ENCODE measurements at places on chromosomes 4 and X.

- no peak for DNase-seq
Observed at GRCh38 chr4:48472794-48473193, 10.3 kb upstream of the SLC10A4 start.

GRCh38 chr4:158754385-158755180 lies 14.2 kb upstream of the FNIP2 start:
- DNase-seq = no peak

GRCh38 chr4:186591651-186592050 lies 36.3 kb upstream of the MTNR1A start:
- no peak for DNase-seq

- no peak for DNase-seq
Observed at GRCh38 chr4:185803022-185803421, 9.0 kb downstream of the SORBS2 start.

DNA sequence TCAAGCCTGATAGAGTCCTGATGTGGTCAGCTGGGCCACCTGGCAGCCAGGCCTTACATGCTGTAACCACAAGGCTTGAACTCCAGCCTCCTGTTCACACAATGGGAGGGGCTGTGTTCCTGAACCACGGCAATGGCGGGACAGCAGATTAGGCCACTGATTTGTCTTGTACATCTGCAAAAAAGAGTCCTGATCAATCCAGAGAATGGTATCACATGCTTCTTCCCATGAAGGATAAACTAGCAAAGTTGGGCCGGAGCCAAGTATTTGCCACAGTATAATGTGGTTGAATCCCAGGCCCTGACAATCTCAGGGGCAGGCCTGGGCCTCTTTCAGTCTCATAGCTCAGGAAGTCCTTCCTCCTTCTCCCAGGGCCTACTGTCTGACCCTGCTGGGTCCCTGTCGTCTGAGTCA lies 2182.5 kb upstream of the AGA start:
- no peak for DNase-seq

Data from suppressor macrophage treated with lipopolysaccharide for 1 hour (primary cell).